OCI-LY7 (cell line): ENCODE measurements at places on chromosomes 7 and 10.

- no peak for DNase-seq
Observed at GRCh38 chr7:151761957-151762356, 115.0 kb downstream of the PRKAG2 start.

GRCh38 chr7:16396766-16397500 lies 24.4 kb downstream of the CRPPA start:
- no peak for DNase-seq

DNA sequence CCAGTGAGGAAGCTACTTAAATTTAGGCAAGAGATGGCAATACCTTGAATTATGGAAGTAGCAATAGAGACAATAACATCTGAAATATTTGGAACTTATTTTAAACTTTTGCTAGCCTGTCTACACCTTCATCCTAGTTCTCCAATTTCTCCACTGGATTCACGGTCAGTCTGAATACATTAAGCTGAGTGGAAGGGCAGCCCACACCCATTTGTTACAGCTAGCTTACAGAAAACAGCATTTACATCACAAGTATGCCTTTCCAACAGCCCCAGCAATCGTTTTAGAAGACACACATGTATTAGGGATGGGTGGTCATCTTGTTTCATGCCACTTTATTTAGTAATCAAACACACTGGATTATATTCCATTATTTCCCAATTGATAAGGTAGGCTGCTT lies 16.7 kb downstream of the EPC1 start:
- DNase-seq: no peak

GRCh38 chr10:110137142-110137545 lies 70.3 kb upstream of the MXI1 start:
- peak; percentile 83 for DNase-seq

DNA sequence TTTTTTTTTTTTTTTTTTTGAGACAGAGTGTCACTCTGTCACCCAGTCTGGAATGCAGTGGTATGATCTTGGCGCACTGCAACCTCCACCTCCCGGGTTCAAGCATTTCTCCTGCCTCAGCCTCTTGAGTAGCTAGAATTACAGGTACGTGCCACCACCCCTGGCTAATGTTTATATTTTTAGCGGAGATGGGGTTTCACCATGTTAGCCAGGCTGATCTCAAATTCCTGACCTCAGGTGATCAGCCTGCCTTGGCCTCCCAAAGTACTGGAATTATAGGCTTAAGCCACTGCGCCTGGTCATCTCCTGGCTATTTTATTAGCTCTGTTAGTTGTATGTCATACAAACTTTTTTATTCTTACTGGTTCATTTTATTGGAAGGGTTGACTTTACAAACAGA lies 103.0 kb downstream of the LCOR start:
- no peak for DNase-seq

DNA sequence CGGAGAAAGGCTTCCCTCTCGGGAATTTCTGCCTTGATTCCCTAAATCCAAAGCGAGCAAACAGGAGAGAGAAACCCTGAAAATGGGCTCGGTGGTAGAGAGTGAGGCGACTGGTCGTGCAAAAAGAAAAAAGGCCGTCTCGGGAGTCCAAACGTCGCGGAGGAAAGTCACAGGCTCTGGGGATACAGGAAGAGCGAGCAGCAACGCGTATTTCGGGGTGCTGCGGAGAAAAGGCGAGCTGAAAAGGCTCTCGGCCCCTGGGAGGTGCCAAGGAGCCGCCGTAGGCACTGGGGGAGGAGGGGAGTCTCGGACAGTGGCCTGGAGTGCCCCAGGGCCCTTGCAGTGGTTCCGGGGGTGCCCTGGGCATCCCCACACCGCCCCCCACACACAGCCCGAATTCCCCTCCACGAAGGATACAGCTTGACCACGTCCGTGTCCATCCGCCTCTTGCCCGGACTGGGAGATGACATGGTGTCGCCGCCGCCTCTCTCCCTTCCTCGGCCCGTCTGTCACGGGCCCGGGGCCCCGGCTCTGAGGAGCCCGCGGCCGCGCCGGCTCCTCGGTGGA lies 591 bp downstream of the UBE2H start:
- peak; percentile 45 for DNase-seq

- no peak for DNase-seq
Observed at GRCh38 chr7:129609666-129610065, 1.9 kb upstream of the NRF1 start.

GRCh38 chr10:59279991-59280505 lies 82.3 kb downstream of the FAM13C start:
- no peak for DNase-seq

DNA sequence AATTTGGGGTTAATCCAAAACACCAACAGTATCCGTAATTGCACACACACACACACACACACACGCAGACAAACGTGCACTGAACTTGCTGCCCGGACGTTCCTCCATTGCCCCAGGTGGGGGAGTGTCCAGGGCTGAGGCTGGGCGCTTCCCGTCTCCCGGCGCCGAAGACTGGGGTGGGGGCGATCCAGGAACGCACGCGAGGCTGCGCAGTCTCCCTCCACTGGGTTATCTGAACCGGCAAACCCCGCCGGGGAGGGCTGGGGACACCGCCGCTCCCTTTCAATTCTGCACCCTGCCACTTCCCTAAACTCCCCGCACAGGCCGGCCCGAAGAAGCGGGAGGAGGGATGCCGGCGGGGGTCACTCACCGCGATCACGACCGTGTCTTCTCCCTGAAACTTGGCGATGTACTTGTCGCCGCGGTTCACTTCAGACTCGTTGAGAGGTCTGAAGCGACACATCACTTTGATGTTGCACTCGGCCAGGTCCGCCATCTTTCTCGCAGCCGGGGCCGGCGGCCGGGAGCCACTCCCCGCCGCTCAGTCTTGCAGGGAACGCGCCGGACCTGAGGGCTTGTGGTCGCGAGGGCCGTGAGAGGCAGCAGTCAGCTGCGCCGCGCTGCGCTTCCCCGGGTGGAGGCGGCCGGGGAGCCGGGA lies 618 bp downstream of the KIF5B start:
- DNase-seq: peak; percentile 74

DNA sequence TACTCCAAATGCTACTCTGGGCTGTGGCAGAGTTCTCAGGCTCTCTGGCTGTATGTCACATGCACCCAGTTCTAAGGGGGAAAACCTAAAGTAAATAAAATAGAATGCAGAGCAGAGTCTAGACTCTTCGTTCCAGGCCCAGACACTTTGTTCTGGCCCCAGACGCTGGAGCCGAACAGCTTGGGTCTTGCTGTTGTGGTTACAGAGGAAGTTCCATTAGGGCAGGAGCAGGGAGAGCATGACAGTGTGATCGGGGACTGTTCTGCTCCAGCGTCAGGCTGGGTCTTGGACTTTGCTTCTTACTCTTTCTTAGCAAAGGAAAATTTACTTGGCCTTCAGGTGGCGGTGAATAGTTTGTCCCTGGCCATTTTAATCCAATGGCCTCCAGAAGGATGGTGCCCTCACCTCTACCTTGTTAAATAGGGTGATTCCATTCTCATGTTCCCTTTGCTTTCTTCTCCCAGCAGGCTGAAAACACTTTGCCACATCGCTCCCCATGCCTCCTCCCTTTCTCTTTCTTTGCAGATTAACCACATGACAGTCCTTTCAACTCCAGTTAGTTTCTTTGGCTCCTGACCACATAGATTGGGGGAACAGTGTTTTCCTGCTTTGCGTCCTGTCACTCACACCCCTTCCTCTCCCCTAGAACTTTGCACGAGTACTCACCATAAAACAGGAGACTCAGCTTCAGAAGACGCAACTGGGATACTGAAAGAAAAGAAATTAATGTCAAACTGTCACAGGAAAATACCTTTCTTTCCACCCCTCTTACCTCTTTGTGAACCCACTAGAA lies 730.8 kb downstream of the SUGCT start:
- DNase-seq: no peak

DNA sequence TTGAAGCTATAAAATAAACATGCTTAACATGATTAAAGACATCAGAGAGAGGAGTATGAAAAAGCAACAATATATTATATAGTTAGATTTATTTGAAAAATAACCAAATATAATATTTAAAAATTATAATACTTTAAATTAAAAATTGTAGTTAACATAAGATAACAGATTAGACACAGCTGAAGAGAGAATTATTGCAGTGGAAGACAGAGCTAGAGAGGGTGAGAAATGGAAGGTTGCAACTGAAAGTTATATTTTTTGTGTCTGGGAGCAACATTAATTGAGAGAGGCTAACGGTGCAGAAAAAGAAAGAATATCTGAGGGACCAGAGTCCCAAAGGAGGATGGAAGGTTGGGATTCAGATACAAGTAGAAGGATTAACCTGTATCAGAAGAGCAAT lies 548.9 kb upstream of the FZD8 start:
- DNase-seq: no peak

- DNase-seq: peak; percentile 5
Observed at GRCh38 chr7:115679976-115680375, 350.6 kb downstream of the TFEC start.

DNA sequence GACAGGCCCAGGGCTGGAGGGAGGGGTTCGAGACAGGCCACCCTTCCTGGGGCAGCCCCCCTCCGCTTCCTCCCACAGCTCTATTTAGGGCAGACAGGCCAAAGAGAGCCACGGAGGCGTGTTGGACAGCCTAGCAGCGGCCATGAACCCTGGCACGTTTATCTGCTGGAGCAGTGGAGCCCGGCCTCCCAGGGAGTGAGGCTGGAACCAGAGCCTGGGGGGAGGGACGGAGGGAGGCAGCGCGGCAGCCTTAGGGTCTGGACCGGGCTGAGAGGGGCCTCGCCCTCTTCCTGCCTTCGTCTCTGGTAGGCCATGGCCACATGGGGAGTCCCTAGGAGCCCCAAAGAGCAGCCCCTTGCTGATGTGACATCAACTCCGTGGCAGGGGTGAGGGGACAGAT lies 17.1 kb downstream of the UNCX start:
- DNase-seq: no peak

- peak; percentile 46 for DNase-seq
Observed at GRCh38 chr7:87148332-87148955, 3.8 kb upstream of the DMTF1 start.

GRCh38 chr10:117662751-117663540 lies 120.4 kb downstream of the EMX2 start:
- no peak for DNase-seq
